ENCODE measurements at places on chromosomes 5 and 9. TPM values are rescaled to one million over a fixed set of nuclear protein-coding genes. Genes with fewer than 3 reads are reported as not detected.

NKD2 gene
- 0.89 TPM for total RNA-seq

PCDHGA7 gene
- total RNA-seq = 7.3 TPM

FRRS1L gene
- 12.8 TPM for total RNA-seq

ZNG1A gene
- 33.6 TPM for total RNA-seq

LVRN gene
- 5.6 TPM for total RNA-seq

CDH6 gene
- total RNA-seq = 24.5 TPM

RASEF gene
- 0.09 TPM for total RNA-seq

PCDHGA5 gene
- 8.8 TPM for total RNA-seq

HARS1 gene
- 43.3 TPM for total RNA-seq

CXXC5 gene
- total RNA-seq = 62.7 TPM

PTPRD gene
- 4.7 TPM for total RNA-seq

CCDC183 gene
- total RNA-seq = 2.5 TPM

WHRN gene
- total RNA-seq = 5.3 TPM

NR4A3 gene
- 42.2 TPM for total RNA-seq

FIBCD1 gene
- not detected for total RNA-seq

RAB14 gene
- total RNA-seq = 67.7 TPM

TJP2 gene
- 129 TPM for total RNA-seq

PCDHGB3 gene
- total RNA-seq = 9.7 TPM

GABBR2 gene
- total RNA-seq = 0.49 TPM

ENTREP1 gene
- 2.9 TPM for total RNA-seq
